ENCODE measurements at places on chromosomes 16 and 17. TPM values are rescaled to one million over a fixed set of nuclear protein-coding genes. Genes with fewer than 3 reads are reported as not detected.

- no peak for DNase-seq
Observed at GRCh38 chr17:75244133-75244866, 17.1 kb downstream of the GGA3 start.

GRCh38 chr16:56932721-56933619 is 1.0 kb downstream of the HERPUD1 start:
- DNase-seq, result peak; percentile 37

DNA sequence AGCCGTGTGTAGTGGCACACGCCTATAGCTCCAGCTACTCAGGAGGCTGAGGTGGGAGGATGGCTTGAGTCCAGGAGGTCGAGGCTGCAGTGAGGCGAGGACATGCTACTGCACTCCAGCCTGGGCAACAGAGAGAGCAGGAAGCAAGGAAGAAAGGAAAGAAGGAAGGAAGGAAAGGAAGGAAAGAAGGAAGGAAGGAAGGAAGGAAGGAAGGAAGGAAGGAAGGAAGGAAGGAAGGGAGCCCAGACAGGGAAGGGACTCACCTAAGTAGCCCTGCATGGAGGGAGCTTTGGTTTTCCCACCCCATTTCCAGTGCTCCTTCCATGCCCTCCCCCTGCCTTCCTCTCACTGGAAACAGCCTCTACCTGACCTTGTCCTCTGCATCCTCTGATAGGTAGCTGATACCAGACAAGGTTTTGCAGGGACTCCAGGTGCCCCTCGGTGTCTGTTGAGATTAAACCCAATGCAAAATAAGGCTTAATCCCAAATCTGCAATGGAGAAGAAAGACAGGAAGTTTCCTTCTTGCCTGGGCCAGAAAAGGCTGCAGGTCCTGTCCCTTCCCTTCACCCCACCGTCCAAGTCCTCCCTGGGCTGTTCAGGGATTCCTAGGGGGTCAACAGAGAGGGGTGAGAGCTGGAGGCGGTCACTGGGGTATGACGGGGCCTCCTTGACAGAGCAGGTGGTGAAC is 21.5 kb upstream of the CA4 start:
- no peak for DNase-seq

DNA sequence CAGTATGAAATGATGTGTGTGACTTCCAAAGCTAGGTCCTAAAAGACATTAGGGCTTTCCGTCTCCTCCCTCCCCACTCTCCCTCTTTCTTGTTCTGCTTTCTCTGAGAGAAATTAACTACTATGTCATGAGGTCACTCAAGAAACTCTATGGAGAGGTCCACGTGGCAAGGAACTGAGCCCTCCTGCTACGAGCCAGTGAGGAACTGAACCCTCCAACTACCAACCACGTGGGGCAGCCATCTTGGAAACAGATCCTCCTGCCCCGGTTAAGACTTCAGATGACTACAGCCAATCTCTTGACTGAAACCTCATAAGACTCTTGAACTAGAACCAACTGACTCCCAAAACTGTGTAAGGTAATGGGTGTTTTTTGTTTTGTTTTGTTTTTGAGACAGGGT is 4.2 kb upstream of the ALOX15 start:
- DNase-seq, result no peak

- no peak for DNase-seq
Observed at GRCh38 chr17:46013127-46013501, 14.1 kb downstream of the STH start.

- DNase-seq, result peak; percentile 56
Observed at GRCh38 chr16:88570691-88571092, 489 bp downstream of the ZC3H18 start.

- no peak for DNase-seq
Observed at GRCh38 chr16:66649636-66650205, 45.2 kb downstream of the CMTM3 start.

DNA sequence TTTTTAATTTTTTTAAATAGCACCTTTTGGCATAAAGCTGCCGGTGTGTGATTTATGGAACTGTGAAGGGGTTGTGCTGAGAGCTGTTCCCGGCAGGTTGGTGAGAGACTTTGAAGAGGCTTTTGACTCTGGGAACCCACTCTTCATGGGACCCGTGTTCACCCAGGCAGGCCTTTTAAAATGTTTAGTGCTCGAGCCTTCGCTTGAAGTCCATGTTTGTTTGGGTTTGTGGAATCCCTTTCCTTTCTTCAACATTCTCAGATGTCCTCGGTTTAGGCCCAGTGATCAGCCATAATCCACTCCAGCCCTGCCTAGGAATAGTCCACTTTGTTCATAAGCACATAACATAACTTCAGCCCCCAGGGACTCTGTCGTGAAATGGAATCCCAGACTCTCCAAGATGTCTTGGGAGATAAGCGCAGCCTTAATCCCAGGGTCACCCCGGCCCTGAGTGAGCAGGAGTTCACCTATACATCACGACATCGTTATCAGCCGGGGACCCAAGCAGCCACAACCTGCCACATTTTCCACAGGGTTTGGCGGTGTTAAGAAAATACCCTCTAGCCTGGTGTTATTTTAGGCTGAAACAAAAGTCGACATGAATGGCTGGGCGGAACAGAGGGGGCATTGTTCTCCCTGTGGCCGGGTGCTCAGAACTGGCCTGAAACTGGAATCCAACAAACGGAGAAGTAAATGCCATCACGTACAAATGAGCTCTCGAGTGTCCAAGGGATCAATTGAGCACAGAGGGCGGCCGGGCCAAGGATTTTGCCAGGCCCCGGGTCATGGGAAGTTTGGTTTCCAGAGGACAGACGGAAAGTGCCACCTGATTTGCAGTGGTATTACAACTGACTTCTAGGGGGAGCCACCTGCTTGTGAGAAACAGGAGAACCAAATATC is 145.7 kb upstream of the IRX3 start:
- DNase-seq, result peak; percentile 28

- no peak for DNase-seq
Observed at GRCh38 chr17:1056761-1057160, 59.8 kb downstream of the TIMM22 start.

DNA sequence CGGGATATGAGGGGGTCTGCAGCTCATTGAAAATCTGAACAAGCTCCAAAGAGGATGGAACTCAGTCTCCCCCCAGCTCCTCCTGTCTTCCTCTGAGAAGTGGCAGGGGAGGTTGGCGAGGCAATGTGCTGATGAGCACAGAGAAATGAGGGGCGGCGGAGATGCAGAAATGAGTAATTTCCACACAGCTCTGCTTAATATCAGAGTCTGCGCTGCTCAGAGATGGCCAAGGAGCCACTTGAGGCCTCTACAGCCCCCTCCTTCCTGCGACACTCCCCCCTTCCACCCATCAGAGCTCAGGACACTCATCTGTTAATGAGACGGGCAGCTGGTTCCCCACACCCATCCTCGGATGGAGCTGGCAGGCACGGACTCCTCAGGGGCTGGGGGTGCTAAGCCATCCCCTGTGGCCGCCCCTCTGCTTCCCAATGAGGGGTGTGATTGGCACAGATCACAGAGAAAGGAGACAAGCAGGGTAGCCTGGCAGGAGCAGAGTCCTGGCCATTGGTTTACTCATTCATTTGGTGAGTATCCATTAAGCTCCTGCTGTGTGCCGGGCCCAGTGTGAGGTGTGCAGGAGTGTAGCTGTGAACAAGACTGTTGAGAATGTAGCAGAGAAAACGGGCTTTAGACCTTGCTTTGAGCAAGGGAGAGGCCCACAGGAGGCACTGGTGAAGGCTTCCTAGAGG is 12.7 kb upstream of the CRHR1 start:
- peak; percentile 33 for DNase-seq

CCR7 gene
- total RNA-seq, result 0.59 TPM

Data from GM23338 (cell line).